ENCODE measurements at places on chromosomes 2 and 18.

GRCh38 chr18:24543795-24544498 lies 83.5 kb downstream of the HRH4 start:
- DNase-seq: peak; percentile 42

DNA sequence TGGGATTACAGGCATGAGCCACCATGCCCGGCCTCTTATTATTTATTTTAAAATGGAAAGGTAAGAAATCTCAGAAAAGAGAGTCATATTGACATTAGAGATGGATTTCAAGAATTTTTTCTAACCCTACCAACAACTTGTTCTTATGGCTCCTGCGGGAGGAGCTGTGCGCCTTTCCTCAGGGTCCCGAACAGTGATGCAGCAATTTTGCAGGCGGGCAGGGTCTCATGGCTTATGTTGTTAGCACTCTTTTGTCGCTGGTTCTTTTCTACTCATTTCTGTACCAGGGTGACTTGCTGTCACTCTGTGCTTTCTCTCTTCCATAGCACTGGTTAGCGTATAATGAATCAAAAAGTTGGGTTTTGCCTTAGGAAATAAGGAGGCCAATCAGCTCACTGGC lies 148.8 kb upstream of the DLGAP1 start:
- no peak for DNase-seq

- DNase-seq: no peak
Observed at GRCh38 chr2:36609507-36609906, 11.5 kb upstream of the FEZ2 start.

- DNase-seq: no peak
Observed at GRCh38 chr2:115904516-115904915, 1462.1 kb downstream of the DPP10 start.

DNA sequence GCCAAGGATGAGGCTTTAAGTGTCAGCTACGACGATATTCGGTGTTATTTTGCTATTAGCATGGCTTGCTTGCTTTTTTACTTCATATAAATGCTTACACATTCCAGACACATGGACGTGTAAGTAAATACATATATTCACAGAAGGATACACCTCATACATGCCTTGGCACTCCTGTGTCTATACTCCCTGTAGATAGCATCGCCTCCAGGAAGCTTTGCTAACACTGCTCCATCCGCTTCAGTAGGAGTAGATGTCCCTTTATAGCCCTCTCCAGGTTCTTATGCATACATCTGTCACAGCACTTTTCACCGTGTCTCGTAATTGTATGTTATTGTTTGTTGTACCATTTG lies 27.5 kb upstream of the KCTD1 start:
- no peak for DNase-seq

- no peak for DNase-seq
Observed at GRCh38 chr2:21055451-21055850, 11.6 kb upstream of the APOB start.

GRCh38 chr2:231646476-231646875 lies 53.8 kb downstream of the TEX44 start:
- DNase-seq: no peak
